ENCODE measurements at places on chromosomes 1 and 21.

GRCh38 chr1:41662765-41663437 lies 178.4 kb upstream of the EDN2 start:
- no peak for DNase-seq

GRCh38 chr21:38637161-38637560 lies 138.9 kb upstream of the ERG start:
- DNase-seq: no peak

- no peak for DNase-seq
Measured at GRCh38 chr21:42175110-42175710, 43.7 kb upstream of the ABCG1 start.

GRCh38 chr1:38891753-38892152 lies 10.4 kb upstream of the GJA9 start:
- no peak for DNase-seq

DNA sequence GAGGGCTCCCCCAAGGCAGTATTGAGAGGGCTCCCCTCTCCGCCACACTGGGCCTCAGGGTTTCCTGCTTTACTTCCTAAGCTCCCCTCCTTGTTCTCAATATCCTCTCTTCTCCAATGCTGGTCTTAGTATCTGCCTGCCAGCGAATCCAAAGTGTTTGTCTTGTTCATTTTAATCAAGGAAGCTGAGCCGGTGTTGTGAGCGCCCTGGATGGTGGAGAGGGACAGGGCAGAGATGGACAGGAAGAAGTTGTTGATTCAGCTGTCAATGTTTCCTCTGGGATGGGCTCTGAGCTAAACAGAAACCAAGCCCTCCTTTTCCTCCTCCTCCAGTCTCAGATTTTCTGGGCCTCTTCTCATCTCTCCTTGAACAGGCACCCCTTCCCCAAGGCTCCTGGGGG lies 5.4 kb downstream of the OLFML3 start:
- DNase-seq: no peak

DNA sequence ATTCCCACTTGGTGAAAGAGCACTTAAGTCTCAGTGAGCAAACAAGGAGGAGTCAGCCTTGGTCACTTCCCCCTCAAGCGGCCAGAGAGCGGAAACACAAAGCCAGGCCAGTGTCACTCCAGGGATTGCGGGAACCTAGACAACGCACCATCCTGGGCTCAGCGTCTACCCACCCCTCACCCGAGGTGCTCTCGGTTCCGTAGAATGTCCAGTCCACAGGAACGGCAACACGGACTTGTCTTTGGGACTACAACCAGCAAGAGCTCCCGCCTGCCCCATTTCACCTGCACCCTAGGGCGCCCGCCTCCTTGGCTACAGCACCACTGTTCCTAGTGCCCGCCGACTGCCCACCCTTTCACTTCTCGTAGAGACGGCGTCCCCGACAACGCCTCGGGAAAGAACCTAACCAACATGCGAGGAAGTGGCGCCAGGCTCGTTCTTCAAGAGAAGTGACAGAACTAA lies 509 bp downstream of the GDAP2 start:
- peak; percentile 36 for DNase-seq

DNA sequence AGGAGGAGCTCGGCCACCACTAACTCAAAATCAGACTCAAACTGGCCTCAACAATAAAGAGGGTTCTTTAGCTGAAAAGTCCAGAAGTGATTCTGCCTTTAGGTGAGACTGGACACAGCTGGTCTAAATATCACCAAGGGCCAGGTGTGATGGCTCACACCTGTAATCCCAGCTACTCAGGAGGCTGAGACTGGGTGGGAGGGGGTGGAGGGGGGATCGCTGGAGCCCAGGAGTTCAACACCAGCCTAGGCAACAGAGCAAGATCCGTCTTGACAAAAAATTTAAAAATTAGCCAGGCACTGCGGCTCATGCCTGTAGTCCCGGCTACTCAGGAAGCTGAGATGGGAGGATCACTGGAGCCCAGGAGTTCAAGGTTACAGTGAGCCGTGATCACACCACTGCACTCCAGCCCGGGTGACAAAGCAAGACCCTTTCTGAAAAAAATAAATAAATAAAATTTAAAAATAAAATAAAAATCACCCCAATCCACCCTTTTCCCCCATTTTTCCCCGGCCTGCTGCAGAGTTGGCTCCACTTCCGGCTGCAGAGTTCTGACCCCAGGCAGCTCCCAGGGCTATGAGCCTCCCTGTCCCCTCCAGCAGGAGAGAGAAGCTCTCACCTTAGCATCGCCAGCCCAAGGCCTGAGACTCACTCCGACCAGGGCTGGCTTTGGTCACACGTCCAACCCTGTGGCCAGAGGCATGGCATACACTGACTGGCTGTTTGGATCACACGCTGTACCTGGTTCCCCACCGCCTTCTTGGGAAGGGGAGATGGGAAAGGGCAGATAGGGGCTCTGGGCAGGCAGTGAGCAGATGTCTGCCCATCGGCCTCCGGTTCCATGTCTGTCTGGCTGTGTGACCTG lies 87.3 kb upstream of the IFFO2 start:
- DNase-seq: no peak

DNA sequence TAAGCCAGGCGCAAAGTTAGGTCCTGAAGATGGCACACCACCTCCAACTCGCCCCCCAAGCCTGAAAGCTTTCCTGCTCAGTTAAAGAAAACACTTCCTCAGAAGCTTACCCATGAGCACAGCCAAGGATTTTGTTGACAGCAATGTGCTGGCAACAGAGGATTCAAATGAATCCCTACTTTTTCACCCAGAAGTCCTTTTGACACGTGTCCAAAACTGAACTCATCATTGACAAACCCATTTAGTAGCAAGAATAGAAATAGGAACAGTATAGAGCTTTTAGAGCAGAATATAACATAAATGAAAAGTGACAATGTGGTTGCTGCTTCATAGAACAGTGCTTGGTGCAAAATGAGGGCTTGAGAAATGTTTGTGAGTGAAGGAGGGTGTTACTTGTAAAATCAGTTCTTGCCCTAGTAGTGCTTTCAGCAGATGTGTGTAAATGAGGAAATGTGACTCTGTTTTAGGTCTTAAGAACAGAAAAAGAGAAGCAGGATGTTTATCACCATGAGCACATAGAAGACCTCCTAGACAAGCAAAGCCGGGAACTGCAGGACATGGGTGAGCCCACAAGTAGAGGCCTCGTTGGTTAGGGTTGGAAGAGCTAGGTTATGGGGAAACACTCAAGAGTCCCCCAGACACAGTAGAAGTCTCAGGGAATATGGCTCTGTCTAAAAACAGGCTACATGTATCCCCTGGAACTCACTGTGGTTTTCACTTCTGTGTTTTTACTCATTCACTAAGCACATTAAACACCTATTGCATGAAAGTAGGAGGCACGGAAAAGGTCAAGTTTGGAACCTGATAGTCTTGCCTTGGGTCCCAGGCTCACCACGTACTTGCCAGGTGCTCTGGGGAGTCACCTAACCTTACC lies 48.6 kb upstream of the TMEM125 start:
- no peak for DNase-seq

DNA sequence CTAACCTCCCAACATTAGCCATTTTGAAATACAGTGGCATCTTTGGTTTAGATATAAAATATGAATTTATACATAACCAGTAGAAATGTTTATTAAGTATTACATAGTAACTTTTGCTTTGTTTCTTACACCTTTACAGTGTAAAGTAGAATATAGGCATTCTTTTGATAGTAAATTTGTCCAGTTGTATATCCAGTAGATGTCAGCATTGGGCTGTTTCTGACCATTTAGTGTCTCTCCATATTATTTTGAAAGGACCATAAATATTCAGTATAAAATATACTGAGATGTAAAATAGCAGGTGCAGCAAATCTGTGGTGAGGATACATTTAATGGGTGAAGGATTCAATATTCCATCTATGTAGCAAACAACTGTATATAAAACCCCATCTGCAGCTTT lies 115.8 kb upstream of the ZRANB2 start:
- peak; percentile 37 for DNase-seq

DNA sequence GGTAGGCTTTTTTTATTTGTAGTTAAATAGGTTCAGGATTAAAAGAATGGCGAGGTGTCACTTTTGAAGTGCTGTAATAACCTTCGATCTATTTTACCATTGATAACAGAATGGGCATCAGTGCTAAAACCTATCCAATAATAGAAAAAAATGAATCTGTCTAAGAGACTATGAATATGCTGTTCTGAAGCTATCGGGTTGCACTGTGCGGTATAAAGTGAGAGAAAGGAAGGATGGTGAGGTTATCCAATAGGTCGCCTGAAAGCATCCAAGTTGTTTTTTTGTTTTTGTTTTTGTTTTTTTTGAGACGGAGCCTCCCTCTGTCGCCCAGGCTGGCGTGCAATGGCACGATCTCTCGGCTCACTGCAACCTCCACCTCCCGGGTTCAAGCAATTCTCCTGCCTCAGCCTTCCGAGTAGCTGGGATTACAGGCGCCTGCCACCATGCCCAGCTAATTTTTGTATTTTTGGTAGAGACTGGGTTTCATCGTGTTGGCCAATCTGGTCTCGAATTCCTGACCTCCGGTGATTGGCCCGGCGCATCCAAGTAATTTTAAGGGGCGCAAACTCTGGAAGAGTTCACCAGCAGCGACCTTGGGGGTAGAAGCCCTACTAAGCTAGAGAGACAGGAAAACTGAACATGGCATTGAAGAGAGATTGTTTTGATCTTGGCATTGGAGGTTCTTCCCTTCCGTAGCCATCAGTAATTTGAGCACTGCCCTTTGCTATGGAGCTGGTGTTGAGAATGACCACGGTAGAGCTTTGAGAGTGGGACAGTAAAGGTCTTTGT lies 8.7 kb upstream of the MDM4 start:
- no peak for DNase-seq

- no peak for DNase-seq
Measured at GRCh38 chr1:117591252-117591651, 14.6 kb upstream of the TENT5C start.

GRCh38 chr1:186849271-186849671 lies 20.5 kb downstream of the PLA2G4A start:
- DNase-seq: no peak

DNA sequence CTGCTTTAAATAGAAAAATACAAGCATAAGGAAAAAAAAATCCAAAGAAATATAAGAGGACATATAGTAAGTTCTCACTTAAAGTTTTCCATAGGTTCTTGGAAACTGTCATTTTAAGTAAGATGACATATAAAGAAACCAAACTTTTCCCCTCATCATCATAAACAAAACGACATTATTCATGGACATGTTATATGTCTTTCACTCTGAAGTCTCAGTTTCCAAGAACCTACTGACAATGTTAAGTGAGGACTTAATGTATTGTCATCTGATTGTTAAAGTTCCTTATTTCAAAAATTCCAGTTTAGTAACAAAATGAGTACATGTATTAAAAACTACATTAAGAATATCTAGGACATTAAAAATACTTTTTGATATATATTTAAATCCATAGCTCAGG lies 69.6 kb upstream of the GFI1 start:
- no peak for DNase-seq

GRCh38 chr1:71656902-71657301 lies 576.1 kb upstream of the ZRANB2 start:
- no peak for DNase-seq

DNA sequence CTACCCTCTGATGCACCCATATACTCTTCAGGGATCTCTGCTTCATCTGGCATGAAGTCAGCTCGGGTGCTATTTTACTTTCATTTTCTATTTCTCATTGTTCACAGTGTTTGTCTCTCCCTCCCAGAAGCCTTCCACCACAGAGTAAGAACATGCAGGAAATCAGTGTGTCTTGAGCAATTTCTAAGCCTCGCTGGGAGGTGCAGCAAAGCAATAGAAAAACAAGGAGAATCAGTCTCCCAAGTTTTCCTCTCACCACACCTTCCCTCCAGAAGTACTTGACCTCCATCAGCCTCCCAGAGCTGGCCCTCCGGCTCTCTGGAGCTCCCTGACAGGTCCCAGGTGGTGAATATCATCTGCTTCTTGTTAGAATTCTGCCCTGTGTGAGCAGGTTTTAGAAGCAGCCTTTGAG lies 594.7 kb upstream of the CAMK1G start:
- peak; percentile 13 for DNase-seq

DNA sequence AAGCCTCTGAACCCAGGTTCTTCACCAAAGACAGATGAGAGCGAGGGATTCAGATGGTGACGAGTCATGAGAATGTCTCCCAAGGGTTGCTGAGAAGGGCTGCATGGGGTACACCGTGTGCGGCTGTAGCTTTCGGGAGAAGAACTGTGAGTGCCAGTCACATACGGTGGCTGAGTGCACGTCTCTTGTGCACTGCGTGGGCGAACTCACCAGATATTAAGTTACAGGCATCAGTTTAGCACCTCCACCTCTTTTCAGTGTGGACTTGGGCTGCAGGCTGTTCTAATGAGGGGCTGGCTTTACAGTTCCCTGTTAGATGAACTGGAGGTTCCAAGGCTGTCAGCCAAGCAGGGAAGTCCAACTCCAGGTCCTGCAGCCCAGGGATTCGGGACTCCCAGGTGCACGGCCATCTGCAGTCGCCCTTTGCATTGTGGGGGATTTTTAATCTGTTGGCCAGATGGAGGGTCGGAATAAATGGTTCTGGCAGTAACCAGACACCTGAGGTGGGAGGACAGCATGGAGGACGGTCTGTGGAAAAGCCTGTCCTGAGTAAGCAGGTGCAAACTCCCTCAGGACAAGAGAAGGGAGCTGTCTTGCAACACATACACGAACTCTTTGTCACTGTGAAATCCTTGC lies 26.5 kb upstream of the AVPR1B start:
- DNase-seq: no peak

DNA sequence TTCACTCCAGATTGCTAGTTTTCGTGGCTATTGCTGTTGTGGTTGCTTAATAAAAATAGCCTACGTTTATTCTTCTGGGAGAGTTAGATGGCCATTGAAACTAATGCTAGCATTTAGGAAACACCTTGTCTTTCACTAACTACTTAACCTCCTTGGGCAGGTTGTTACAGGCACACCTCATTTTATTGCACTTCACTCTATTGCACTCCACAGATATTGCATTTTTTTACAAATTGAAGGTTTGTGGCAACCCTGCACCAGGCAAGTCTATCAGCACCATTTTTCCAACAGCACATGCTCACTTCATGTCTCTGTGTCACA lies 11.3 kb upstream of the MARK1 start:
- no peak for DNase-seq

DNA sequence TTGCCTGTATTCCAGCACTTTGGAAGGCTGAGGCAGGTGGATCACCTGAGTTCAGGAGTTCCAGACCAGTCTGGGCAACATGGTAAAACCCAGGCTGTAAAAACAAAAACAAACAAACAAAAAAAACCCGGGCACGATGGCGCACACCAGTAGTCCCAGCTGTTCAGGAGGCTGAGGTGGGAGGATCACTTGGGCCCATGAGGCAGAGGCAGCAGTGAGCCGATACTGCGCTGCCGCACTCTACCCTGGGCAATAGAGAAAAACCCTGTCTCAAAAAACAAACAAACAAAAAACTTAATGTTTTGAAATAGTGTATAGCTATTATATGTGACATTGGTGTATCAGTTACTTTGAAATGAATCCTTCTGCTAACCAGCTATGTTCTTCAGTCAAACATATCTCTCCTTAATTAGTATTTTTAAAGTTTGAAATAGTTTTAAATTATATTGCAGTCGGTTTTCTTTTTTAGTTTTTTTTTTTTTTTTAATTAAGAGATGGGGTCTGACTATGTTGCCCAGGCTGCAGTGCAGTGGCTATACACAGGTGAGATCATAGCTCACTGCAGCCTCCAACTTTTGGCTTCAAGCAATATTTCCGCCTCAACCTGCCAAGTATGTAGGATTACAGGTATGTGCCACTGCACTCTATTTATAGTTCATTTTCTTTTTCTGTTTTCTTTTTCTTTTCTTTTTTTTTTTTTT lies 11.3 kb downstream of the SPEN start:
- no peak for DNase-seq

GRCh38 chr1:158002631-158003405 lies 9.4 kb downstream of the KIRREL1 start:
- no peak for DNase-seq

GRCh38 chr1:241630476-241630875 lies 9.7 kb downstream of the CHML start:
- DNase-seq: no peak
